Bladder microvascular endothelial cell (primary cell): ENCODE measurements at places on chromosomes 5 and 9. TPM values are rescaled to one million over a fixed set of nuclear protein-coding genes. Genes with fewer than 3 reads are reported as not detected.

TAL2 gene
- total RNA-seq, result not detected in 2 replicates

SPINK7 gene
- not detected in 2 replicates for total RNA-seq

DOCK8 gene
- 0.81 and 8.6 TPM in 2 replicates for total RNA-seq

GPX8 gene
- 21.9 and 35.9 TPM in 2 replicates for total RNA-seq

SMIM32 gene
- total RNA-seq, result not detected in 2 replicates

RGS7BP gene
- total RNA-seq, result 0.65 and 2.8 TPM in 2 replicates

THBS4 gene
- not detected in 2 replicates for total RNA-seq

GARIN3 gene
- not detected in 2 replicates for total RNA-seq

ZNF474 gene
- total RNA-seq, result 0.06 TPM in 1 of 2 replicates, not detected in the other

DMRTA1 gene
- under 0.01 and 0.25 TPM in 2 replicates for total RNA-seq

SLIT3 gene
- under 0.01 and 0.13 TPM in 2 replicates for total RNA-seq

CCDC112 gene
- 4.0 and 5.0 TPM in 2 replicates for total RNA-seq

NTNG2 gene
- under 0.01 TPM in 1 of 2 replicates, not detected in the other for total RNA-seq

SLC12A2 gene
- 56.0 and 131 TPM in 2 replicates for total RNA-seq

C1QTNF3 gene
- 0.65 and 1.4 TPM in 2 replicates for total RNA-seq

GADD45G gene
- total RNA-seq, result 0.44 and 0.49 TPM in 2 replicates

RIMOC1 gene
- total RNA-seq, result 7.8 and 14.8 TPM in 2 replicates

CARD9 gene
- total RNA-seq, result 0.16 and 0.50 TPM in 2 replicates

ZNF883 gene
- total RNA-seq, result 0.16 and 0.50 TPM in 2 replicates

FBXL7 gene
- total RNA-seq, result 6.2 and 23.9 TPM in 2 replicates

SNCB gene
- 0.16 and 1.1 TPM in 2 replicates for total RNA-seq

ARHGEF39 gene
- 0.65 and 1.5 TPM in 2 replicates for total RNA-seq

RABEPK gene
- 18.6 and 21.3 TPM in 2 replicates for total RNA-seq

HEMGN gene
- not detected in 2 replicates for total RNA-seq

ZBED3 gene
- total RNA-seq, result 0.65 and 2.0 TPM in 2 replicates

LCN15 gene
- not detected in 2 replicates for total RNA-seq

OLFM1 gene
- 5.7 and 25.5 TPM in 2 replicates for total RNA-seq

NXNL2 gene
- total RNA-seq, result 0.25 and 0.32 TPM in 2 replicates

FGFR4 gene
- 1.3 and 3.6 TPM in 2 replicates for total RNA-seq

SLCO4C1 gene
- total RNA-seq, result not detected in 2 replicates

FGF1 gene
- 0.16 and 0.44 TPM in 2 replicates for total RNA-seq

BRIX1 gene
- 20.9 and 25.6 TPM in 2 replicates for total RNA-seq

BARHL1 gene
- not detected in 2 replicates for total RNA-seq

DPYSL3 gene
- 48.6 and 77.1 TPM in 2 replicates for total RNA-seq

SLC34A1 gene
- not detected in 2 replicates for total RNA-seq

NTRK2 gene
- total RNA-seq, result under 0.01 TPM in 2 replicates

SIMC1 gene
- total RNA-seq, result 1.5 and 5.0 TPM in 2 replicates

GARNL3 gene
- 1.6 and 3.3 TPM in 2 replicates for total RNA-seq

SH3TC2 gene
- 8.6 and 16.4 TPM in 2 replicates for total RNA-seq

LIFR gene
- 50.7 and 66.2 TPM in 2 replicates for total RNA-seq

NUTM2F gene
- not detected in 2 replicates for total RNA-seq

C6 gene
- total RNA-seq, result not detected in 2 replicates

KIAA0825 gene
- 0.97 and 1.3 TPM in 2 replicates for total RNA-seq

KIF3A gene
- total RNA-seq, result 4.2 and 12.3 TPM in 2 replicates

OTULINL gene
- 0.31 and 0.49 TPM in 2 replicates for total RNA-seq

ADAMTSL2 gene
- total RNA-seq, result under 0.01 TPM in 2 replicates

SLCO6A1 gene
- total RNA-seq, result not detected in 2 replicates

C5orf24 gene
- 30.3 and 63.4 TPM in 2 replicates for total RNA-seq

IFNB1 gene
- total RNA-seq, result not detected in 2 replicates

CTXN3 gene
- not detected in 2 replicates for total RNA-seq

OTP gene
- total RNA-seq, result not detected in 2 replicates

DOK3 gene
- 3.4 and 4.5 TPM in 2 replicates for total RNA-seq
